ENCODE measurements at places on chromosomes 13 and 19.

DNA sequence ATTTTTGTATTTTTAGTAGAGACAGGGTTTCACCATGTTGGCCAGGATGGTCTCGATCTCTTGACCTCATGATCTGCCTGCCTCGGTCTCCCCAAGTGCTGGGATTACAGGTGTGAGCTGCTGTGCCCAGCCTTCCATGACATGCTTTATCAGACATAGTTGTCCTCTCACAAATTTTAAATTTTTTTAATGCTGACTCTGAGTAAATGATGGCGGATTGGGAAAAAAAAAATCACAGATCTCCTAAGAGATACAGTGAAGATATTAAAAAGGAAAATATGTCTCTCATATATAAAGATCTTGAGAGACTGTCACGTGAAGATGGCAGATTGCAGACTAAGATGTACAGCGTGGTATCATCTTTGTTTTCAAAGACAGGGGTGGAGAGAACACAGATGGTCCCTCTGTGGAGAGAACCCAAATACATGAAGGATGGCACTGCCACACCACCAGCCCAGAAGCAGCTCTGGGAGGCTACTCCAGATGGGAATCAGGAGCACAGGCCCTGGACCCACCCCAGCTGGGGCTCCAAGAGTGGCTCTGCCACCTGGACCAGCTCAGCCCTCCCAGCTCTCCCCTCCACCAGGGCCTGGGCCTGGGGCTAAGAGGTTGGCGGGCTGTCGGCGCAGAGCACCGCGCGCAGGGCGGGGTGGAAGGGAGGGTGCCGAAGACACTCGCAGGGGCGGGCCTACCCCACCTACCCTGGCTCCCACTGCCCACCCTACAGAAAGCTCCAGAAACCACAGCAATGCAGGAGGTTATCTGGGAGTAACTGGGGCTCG is 20.0 kb upstream of the CCNP start:
- no peak for DNase-seq

DNA sequence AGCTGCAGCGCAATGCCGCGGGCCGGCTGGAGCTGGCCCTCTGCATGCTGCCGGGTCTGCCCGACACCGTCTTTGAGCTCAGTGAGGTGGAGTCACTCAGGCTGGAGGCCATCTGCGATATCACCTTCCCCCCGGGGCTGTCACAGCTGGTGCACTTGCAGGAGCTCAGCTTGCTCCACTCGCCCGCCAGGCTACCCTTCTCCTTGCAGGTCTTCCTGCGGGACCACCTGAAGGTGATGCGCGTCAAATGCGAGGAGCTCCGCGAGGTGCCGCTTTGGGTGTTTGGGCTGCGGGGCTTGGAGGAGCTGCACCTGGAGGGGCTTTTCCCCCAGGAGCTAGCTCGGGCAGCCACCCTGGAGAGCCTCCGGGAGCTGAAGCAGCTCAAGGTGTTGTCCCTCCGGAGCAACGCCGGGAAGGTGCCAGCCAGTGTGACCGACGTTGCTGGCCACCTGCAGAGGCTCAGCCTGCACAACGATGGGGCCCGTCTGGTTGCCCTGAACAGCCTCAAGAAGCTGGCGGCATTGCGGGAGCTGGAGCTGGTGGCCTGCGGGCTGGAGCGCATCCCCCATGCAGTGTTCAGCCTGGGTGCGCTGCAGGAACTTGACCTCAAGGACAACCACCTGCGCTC is 3.8 kb upstream of the MAP2K7 start:
- no peak for DNase-seq

DNA sequence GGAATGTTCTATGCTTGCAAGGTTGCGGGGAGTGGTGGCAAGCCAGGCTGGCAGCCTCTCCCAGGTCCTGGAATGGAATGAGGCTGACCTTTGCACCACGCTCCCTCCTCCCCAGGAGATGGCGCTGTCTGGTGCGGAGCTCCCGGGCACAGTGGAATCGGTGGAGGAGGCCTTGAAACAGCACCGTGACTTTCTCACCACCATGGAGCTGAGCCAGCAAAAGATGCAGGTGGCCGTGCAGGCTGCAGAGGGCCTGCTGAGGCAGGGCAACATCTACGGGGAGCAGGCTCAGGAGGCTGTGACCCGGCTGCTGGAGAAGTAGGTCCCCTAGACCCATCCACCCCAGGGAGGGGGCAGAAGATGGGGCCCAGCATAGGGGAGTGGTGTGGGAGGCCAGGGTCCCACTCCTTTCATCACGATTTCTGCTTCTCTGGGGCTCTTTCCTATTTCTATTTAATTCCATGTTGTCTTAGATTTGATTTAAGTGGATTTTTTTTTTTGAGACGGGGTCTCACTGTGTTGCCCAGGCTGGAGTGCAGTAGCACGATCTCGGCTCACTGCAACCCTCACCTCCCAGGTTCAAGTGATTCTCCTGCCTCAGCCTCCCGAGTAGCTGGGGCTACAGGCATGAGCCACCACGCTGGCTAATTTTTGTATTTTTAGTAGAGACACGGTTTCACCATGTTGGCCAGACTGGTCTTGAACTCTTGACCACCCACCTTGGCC is 53.2 kb upstream of the SHKBP1 start:
- peak; percentile 45 for DNase-seq

DNA sequence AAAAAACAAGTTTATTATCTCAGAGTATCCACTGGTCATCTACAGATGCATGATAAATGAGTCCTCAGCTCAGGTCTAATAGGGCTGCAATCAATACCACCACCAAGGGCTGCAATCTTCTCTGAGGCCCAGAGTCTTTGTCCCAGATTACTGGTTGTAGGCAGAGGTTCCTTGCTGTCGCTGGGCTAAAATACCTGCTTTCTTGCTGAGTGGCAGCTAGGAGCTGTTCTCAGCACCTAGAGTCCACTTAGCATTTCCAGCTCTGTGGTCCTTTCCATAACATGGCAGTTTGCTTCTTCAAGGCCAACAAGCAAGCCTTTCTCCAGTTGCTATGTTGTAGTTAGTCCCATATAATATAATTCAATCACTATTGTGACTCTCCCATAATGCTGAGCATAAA is 351.3 kb downstream of the SLITRK1 start:
- DNase-seq, result no peak

DNA sequence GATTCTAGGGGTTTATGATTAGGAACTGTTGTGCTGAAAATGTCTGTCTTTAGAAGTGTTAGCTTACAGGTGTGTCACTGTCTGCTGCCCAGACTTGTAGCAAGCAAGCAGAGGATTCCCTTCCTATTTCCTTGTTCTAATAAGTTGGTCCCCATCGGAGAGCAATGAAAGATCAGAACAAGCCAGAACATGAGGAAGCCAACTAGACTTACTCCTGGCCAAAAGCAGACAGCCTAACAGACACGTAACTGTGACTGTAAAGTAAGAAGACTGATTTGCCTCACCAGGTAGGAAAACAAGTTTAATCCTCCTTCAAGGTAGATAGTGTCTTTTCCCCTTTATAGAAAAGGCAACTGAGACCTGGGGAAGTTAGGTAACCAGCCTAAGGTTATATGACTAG is 12.5 kb downstream of the POLR1D start:
- DNase-seq, result no peak

DNA sequence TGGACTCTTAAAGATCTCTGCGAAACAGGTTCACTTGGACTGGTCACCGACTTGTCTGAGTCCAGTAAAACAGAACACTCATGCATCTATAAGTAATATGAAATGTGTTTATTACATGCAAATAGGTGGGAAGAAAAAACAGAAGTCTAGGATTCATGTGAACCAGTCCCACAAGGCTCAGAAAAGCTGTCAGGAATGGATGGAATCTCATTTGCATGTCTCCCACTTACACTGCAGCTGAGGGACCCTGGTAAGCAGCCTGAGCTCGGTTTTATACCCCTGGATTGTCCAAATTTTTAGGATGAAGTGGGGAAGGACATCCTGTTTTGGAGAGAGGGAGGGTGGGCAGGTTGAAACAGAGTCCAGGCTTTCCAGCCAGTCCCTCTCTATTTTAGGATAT is 1545.1 kb upstream of the PCDH20 start:
- no peak for DNase-seq

GRCh38 chr13:73956795-73957408 is 177.3 kb downstream of the KLF12 start:
- DNase-seq, result no peak

GRCh38 chr19:30314056-30314804 is 58.0 kb upstream of the ZNF536 start:
- DNase-seq, result no peak

DNA sequence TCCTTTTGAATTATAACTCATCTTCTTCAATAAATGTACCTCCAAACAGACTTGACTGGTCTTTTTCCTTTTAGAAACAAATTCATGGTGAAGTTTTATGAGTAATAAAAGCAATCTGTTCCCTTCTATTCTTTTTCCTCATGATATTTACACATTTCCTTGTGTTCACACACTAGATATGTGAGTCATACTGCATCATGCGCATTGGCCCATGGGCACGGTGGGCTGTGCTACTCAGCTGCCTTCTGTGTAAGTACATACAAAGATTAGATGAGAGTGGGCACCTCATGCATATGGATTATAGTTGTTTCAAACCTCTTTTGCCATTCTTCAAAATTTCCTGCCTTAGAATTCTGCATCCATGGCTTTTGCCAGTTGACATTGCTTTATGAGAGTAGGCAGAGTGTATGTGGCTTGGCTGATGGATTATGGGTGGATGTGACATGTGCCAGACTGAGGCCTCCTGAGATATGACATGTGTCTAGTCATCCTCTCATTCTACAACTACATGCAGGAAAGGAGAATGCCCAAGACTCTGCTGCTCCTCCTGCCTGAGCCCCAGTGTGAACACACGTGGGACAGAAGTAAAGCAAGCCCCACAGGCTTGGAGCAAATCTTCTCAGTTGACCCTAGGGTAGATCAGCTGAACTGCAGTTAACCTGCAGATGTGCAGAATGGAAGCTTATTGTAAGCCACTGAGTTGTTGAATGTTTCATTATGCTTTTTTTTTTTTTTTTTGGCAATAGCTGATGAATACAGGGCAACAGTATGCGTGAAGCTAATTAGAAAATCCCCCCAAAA is 109.9 kb downstream of the RBM26 start:
- no peak for DNase-seq

DNA sequence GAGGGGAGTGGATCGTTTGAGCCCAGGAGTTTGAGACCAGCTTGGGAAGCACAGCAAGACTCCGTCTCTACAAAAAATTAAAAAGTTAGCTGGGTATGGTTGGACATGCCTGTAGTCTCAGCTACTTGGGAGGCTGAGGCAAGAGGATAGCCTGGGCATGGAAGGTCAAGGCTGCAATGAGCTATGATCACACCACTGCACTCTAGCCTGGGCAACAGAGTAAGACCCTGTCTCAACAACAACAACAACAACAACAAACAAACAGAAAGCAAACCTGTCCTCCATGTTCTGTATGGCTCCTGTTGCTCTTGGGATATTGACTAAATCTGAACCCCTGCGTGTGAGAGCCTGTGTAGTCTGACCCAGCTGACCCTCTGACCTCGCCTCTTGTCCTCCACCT is 14.9 kb downstream of the CEBPA start:
- DNase-seq, result no peak

GRCh38 chr13:27636589-27637288 is 15.0 kb downstream of the POLR1D start:
- DNase-seq, result no peak

GRCh38 chr13:33676045-33676989 is 141.6 kb upstream of the RFC3 start:
- peak; percentile 68 for DNase-seq

Measured in left cardiac atrium (tissue), 4 donors.